ENCODE measurements at places on chromosomes 13 and 19.

- H3K27me3 ChIP-seq: no peaks in the 10 kb centered on the region
- no peak overlapping the region for H3K4me3 ChIP-seq
- peaks cover 7% of the 10 kb centered on the region for H3K36me3 ChIP-seq
- no peaks in the 10 kb centered on the region for H3K4me1 ChIP-seq
- H3K27ac ChIP-seq: no peak overlapping the region
Measured at GRCh38 chr19:16859626-16860025, 29.2 kb upstream of the F2RL3 start.

DNA sequence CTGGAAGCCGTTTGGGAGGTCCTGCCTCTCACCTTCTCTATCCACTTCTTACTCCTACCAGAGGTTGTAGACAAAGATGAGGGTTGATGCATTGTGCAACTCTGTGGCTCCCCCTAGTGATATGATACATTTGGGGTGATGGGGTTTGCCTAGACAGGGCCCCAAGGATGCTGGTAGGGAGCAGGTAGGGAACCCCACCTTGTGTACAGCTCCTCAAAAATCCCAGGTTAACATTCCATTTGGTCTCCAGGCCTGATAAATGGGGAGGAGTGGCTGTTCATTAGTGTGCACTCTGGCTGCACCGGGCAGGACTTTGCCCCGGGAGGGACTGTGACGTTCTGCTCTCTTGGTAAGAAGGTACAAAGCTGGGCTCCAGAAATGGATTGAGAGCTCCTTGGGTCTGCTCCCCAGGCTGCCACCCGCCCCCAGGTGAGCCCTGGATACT, 19.2 kb downstream of the SIGLEC8 start:
- H3K4me1 ChIP-seq: peaks cover 13% of the 10 kb centered on the region
- H3K27me3 ChIP-seq: peaks cover 18% of the 10 kb centered on the region
- no peaks in the 10 kb centered on the region for H3K36me3 ChIP-seq
- no peak for DNase-seq
- no peak overlapping the region for H3K27ac ChIP-seq
- H3K4me3 ChIP-seq: no peak overlapping the region

DNA sequence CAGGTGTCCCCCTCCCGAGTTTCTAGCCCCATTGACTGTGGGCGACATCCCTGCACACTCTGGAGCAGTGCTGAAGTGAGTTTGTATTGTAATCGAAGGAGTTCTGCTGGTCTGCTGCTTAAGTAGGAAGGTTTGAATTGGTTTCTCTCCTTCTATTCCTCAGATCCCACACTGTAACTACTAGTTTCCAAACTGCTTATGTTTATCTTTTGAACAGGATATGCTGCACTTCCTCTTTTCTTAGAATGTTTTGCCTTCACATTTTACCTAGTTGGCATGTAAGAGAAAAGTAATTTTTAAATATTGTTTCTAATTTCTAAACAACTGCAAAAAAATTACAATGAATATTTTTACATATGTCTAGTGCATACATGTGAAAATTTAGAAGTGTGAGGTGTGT, 511.8 kb downstream of the KLF12 start:
- no peak for DNase-seq
- H3K36me3 ChIP-seq: no peaks in the 10 kb centered on the region
- H3K4me3 ChIP-seq: no peak overlapping the region
- H3K27ac ChIP-seq: no peak overlapping the region

DNA sequence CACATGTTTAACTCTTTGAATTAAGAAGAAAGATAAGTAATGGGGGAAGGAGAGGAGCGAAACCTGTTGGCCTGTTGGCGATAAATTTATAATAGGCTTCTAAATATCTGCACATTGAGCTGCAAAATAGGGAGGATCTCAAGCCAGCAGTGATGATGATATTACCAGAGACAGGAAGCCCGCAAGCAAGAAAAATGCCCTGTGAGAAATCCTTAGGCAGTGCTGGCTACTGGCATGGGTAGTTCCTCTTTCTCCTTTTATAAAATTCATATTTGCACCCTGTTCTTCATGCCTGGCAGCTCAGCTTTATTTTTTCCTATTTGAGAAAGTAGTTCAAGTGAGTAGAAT, 858 bp upstream of the USP12 start:
- peaks cover 15% of the 10 kb centered on the region for H3K4me1 ChIP-seq
- no peaks in the 10 kb centered on the region for H3K27me3 ChIP-seq
- no peaks in the 10 kb centered on the region for H3K36me3 ChIP-seq
- DNase-seq: no peak
- peak overlapping the region; percentile 60 for H3K27ac ChIP-seq
- peak overlapping the region; percentile 86 for H3K4me3 ChIP-seq

DNA sequence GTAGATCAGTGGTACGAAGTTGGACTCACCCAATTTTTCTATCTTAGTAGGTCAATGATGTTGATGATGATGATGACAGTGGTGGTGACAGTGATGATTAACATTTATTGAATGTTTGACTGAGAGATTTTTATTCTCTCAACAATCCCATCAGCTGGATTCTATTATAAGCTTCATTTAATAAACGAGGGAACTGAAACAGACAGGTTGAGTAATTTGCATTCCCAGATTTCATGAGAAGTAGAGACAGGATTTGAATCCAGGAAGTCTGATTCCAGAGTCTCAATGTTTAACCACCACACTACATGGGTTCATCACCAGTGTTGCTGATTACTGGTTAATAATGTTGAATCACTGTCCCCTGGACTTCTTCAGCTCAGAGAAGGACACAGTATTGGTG, 168.9 kb downstream of the FLT1 start:
- no peak overlapping the region for H3K4me3 ChIP-seq
- no peak overlapping the region for H3K27ac ChIP-seq

DNA sequence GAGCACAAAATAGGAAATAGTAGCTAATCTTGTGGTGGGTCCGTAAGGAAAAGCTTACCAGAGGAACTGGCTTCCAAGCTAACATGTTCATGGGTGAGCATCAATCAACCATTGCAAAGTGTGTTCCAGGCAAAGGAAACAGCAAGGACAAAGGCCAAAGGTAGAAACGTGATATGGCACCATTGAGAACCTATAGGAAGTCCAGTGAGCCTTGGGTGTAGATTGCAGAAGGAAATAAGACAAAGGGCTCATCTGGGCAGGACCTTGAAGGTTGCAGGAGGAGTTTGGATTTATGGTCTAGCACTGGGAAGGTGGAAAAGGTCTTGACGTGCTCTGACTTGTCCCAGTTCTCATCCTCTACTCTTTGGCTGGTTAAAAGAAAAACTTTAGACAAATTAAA, 22.3 kb downstream of the CYP2B6 start:
- H3K27me3 ChIP-seq: peaks cover 50% of the 10 kb centered on the region
- H3K4me1 ChIP-seq: no peaks in the 10 kb centered on the region
- no peak overlapping the region for H3K27ac ChIP-seq
- no peak for DNase-seq
- no peaks in the 10 kb centered on the region for H3K36me3 ChIP-seq

DNA sequence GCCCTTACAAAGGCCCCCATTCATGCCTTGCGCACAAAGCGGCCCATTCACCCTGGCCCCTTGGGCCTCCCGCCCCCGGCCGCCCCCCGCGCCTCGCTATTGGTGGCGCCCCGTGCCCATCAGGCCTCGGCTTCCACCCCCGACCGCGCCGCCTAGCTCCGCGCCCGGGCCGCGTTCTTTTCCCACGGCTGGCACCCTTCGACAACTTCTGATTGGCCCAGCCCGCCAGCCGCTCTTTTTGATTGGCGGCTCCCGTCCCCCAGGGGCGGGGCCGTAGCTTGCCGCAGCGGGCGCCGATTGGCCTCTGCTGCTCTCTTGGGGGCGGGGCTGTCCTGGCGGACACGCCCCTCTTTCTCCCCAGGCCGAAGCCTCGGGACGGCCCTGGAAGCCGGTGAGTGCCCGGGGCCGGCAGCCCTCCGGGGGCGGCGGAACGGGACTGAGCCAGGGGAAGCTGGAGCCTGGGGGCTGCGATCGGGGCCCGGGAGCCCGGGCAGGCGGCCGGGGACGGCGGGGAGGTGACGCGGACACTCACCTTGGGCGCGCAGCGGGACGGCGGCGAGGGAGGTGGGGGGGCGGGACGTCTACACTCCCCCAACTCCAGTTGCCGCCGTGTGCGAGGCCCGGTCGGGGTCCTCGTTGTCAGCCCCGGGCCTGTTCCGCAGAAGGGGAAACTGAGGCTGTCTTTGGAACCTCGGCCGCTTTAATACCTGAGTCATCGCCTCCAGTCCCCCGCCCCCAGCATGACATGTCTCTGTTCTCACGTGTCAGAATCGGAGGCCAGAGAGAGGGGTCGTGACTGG, at the start of gene MYH14:
Gene MYH14, plus strand, starts transcription at position 342 of the 800 bp plus-strand sequence. CDS start 6,744 bp downstream, outside the sequence.
- peak within 1 kb of the TSS; percentile 55 for H3K4me3 ChIP-seq
- H3K27ac ChIP-seq: peak within 1 kb of the TSS; percentile 40
- H3K4me1 ChIP-seq: peaks cover 25% of the 10 kb centered on the region
- no peaks in the 10 kb centered on the region for H3K27me3 ChIP-seq

DNA sequence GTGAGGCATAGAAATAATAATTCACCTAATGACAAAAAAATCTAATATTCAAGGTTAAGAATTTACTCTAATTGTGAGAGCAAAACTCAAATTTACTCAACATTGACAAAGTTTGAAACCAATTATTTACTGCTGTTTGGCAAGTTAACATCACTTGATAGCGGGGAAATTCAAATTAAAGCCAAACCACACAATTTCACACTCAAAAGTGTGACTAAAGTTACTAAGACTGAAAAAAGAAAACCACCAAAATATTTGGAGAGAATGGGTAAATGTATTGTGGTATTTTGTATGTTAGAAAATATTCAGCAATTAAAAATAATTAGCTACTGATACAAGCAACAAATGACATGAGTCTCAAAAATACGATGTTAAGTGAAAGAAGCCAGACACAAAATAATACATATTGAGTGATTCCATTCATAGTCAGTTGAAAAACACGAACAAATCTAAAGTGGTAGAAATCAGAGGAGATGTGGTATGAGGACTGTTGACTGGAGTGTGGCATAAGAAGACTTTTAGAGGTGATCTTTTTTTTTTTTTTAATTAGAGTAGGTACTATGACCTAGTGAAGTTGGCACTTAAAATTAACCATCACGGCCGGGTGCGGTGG, 541.4 kb upstream of the ATXN8OS start:
- no peaks in the 10 kb centered on the region for H3K36me3 ChIP-seq
- no peaks in the 10 kb centered on the region for H3K27me3 ChIP-seq
- no peak overlapping the region for H3K27ac ChIP-seq
- no peaks in the 10 kb centered on the region for H3K4me1 ChIP-seq

- H3K27me3 ChIP-seq: 0 out of 2 replicates have a peak, but pooled peaks cover 2% of the 10 kb centered on the region
- H3K4me1 ChIP-seq: no peaks in the 10 kb centered on the region
- H3K36me3 ChIP-seq: no peaks in the 10 kb centered on the region
- no peak for DNase-seq
- H3K4me3 ChIP-seq: no peak overlapping the region
- H3K27ac ChIP-seq: no peak overlapping the region
Measured at GRCh38 chr13:38980750-38981078, 9.9 kb downstream of the STOML3 start.

DNA sequence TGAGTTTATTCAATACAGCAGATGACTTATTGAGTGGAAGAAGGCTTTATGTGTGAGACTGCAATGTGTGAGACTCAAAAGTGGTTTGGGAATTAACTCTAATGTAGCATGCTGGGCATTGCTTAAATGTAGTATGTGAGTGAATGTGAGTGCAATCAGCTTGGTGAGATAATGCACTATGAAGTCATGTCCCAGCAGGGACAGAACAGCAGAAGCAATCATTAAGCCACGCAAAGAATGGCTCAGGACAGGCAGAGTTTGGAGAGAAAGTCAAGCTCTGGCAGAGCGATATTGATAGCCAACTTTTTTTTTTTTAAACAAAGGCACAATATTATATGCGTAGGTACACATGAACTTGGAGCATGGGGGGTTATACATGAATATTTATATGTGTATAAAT, 597.7 kb downstream of the GPC6 start:
- H3K4me3 ChIP-seq: no peak overlapping the region
- no peaks in the 10 kb centered on the region for H3K36me3 ChIP-seq
- H3K4me1 ChIP-seq: no peaks in the 10 kb centered on the region
- no peak overlapping the region for H3K27ac ChIP-seq
- DNase-seq: no peak

GRCh38 chr13:42740753-42741152, 40.6 kb upstream of the FAM216B start:
- no peaks in the 10 kb centered on the region for H3K27me3 ChIP-seq
- no peaks in the 10 kb centered on the region for H3K36me3 ChIP-seq
- H3K4me1 ChIP-seq: 0 out of 2 replicates have a peak, but pooled peaks cover 4% of the 10 kb centered on the region
- no peak overlapping the region for H3K4me3 ChIP-seq

DNA sequence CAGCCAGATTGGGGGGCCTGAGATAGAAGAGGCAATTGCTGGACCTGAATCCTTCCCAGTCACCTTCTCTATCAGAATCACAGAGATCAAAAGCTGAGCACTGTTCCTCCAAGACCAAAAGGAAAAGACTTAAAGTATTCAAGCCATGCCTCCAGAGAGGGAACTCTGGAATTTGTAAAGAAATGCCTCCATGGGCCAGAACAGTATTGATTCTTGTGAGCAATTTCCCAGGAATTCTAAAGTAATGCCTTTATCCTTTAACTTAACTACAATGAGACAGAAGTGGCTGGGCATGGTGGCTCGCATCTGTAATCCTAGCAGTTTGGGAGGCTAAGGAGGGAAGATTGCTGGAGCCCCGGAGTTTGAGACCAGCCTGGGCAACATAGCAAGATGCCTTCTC, 148.8 kb downstream of the FLT1 start:
- no peaks in the 10 kb centered on the region for H3K27me3 ChIP-seq
- no peak overlapping the region for H3K4me3 ChIP-seq
- DNase-seq: no peak
- no peak overlapping the region for H3K27ac ChIP-seq
- H3K36me3 ChIP-seq: no peaks in the 10 kb centered on the region
- no peaks in the 10 kb centered on the region for H3K4me1 ChIP-seq

DNA sequence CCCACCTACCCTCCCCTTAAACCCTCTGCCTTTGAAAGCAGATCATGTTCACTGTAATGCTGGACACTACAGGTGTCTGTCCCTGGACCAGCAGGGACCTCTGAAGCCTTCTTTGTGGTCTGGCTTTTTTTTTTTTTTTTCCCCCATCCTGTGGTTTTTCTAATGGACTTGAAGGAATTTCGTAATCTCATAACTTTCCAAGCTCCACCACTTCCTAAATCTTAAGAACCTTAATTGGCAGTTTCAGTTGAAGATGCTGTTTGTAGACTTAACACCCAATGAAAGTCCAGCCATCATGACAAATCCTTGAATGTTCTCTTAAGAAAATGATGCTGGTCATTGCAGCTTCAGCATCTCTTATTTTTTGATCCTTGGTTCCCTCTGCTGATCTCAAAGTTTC, 45.0 kb upstream of the LRCH1 start:
- DNase-seq: no peak
- H3K36me3 ChIP-seq: no peaks in the 10 kb centered on the region
- H3K27ac ChIP-seq: no peak overlapping the region

GRCh38 chr13:49561062-49561410, 24.3 kb downstream of the RCBTB1 start:
- H3K4me1 ChIP-seq: no peaks in the 10 kb centered on the region
- no peak overlapping the region for H3K4me3 ChIP-seq
- no peaks in the 10 kb centered on the region for H3K27me3 ChIP-seq
- H3K27ac ChIP-seq: no peak overlapping the region
- DNase-seq: no peak

GRCh38 chr13:51308781-51309180, 30.7 kb upstream of the SERPINE3 start:
- no peak for DNase-seq
- no peaks in the 10 kb centered on the region for H3K27me3 ChIP-seq
- no peaks in the 10 kb centered on the region for H3K4me1 ChIP-seq
- no peaks in the 10 kb centered on the region for H3K36me3 ChIP-seq
- H3K27ac ChIP-seq: no peak overlapping the region
